ENCODE measurements at places on chromosomes 7 and 10. TPM values are rescaled to one million over a fixed set of nuclear protein-coding genes. Genes with fewer than 3 reads are reported as not detected.

DNA sequence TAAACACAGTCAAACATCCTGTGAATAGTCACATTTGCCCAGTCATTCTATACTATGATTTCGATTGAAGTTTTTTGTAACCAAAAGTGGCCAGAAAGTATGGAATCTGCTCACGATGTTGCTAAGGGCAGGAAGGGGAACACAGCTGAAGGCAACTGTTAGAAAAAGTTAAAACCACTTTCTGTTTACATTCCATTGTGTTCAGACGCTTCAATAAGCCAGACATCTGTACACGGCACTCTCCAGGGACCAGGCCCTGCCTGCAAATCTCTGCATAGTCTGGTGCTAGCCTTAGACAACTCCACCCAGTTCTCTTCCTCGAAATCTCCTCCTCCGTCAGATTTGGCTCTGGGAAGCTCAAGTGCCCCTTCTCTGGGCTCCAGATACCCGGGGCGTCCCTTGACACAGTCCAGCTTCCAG is 17.1 kb upstream of the TMEM120A start:
- no peak for DNase-seq

GRCh38 chr7:20466543-20467021 is 135.9 kb downstream of the ITGB8 start:
- DNase-seq, result no peak

The ARHGAP22 gene
- polyA plus RNA-seq, result 2.2 TPM

The PDE6C gene
- not detected for polyA plus RNA-seq

DNA sequence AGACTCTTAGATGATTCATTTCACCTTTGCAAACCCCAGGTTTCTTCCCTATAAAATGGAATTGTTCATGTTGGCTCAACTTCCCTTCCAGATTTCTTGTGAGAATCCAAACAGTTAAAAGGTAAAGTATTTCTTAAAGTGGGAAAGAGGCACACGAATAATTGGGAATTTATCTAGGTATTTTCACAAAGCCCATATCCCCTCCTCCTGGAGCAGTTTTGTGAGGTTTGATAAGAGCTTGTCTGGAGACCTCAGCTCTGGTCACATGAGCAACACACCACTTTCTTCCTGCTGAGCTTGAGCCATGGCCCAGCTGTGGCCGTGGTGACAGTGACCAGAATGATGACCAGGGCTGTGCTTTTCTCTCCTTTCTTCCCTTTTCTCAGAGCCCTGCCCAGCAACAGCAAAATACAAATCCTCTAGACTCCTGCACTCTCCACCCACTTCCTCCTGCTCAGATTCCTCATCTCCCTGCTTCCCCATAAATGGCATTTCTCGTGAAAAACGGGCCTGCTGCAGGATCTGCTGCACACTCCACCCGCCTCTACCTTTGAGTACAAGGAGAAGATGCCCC is 87.7 kb downstream of the PIK3CG start:
- no peak for DNase-seq

The CEP41 gene
- polyA plus RNA-seq, result 2.2 TPM

GRCh38 chr10:34358729-34359434 is 456.2 kb downstream of the PARD3 start:
- DNase-seq, result no peak

The LUC7L2 gene
- 20.5 TPM for polyA plus RNA-seq

The SLC12A9 gene
- polyA plus RNA-seq, result 4.9 TPM

DNA sequence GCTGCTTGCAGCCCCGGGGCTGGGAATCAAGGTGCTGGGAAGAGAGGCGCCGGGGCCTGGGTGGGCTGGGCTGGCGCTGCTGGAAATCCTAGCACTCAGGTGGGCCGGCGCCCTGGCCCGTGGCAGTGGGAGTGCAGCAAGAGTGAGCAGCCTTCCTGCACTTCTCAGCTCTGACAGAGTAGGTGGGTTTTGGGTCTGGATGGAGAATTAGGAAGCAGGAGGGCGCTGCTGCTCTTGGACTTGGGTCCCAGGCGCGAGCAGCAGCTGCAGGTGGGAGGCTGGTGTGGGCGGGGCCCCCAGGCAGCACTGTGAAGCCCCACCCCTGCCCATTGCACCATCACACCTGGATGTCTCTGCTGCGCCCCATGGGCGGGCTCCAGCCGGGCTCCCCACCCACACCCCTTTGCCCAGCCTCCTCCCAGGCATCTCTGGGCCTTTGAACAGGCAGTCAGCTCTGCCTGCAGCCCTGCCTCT is 6.0 kb downstream of the BRI3 start:
- peak; percentile 90 for DNase-seq

The ACHE gene
- 0.31 TPM for polyA plus RNA-seq

The CLEC5A gene
- polyA plus RNA-seq, result 0.10 TPM

The STEAP4 gene
- 2.4 TPM for polyA plus RNA-seq

The PCLO gene
- 0.31 TPM for polyA plus RNA-seq

- DNase-seq, result no peak
These were observed 874.1 kb downstream of the GRM8 start for GRCh38 chr7:126378642-126379041.

GRCh38 chr7:99779949-99780348 is 4.0 kb downstream of the CYP3A4 start:
- DNase-seq, result no peak

The GARIN1A gene
- polyA plus RNA-seq, result 1.4 TPM

The AGAP9 gene
- 10.8 TPM for polyA plus RNA-seq

GRCh38 chr10:75074711-75075445 is 36.6 kb upstream of the SAMD8 start:
- no peak for DNase-seq

DNA sequence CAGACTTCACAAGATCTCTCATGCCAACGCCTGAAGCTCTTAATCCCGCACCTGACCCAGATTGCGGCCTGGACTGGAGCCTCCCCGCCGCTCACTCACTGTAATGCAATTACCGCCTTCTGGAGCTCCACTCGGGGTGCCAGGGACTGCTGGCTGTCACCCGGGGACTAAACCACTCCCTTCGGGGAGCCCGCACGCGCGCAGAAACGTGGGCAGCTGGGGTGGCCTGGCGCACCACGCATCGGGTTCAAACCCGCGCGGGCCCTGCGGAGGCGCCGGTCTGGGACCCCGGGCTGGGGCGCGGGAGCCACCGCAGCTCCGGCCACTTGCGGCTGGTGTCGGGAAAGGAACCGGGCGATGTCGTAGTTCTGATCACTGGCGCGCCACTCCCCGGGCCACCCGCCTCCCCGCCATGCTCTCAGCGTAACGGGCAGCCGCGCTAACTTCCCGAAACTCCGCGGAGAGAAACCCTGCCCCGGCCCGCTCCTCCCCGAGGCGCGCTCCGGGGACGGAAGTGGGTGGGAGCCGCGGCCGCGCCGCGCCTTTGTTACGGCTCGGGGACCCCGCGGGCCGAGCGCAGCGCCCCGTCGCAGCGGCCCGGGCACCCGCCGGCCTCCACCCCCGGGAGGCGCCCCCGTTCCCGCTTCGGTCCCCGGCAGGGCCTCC is 100.3 kb upstream of the SVIL start:
- peak; percentile 61 for DNase-seq

DNA sequence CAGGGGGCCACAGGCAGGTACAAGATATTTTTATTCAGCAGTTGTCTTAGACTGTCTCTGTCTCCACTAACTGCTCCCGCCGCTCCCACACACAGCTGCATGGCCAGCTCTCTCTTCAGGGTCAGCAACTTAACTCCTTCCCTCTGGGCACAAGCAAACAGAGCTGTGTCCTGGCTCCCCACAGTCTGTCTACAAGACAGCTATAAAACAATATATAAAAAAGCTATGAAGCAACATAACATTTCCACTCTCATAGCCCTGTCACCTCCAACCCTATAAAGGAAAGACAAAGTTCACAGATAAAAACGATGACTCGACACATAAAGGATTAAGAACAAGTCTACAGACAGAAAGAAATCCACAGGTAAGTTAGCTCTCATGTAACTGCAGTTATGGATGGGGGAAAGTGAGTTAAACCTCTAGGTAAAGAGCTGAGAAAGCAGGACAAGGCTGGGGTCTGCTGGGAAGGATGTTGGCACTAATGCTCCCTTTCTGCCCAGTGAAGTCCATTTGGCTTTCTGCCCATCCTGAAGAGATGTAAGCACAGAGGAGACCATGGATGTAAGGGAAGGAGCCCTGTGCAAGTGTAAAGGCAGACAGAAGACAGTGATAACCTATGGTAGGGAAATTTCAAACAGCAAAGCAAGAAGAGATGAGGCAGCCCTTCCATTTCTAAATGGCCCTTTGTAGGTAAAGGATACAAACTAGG is 27.0 kb downstream of the RAPGEF5 start:
- DNase-seq, result no peak

The LGI1 gene
- polyA plus RNA-seq, result 0.63 TPM

DNA sequence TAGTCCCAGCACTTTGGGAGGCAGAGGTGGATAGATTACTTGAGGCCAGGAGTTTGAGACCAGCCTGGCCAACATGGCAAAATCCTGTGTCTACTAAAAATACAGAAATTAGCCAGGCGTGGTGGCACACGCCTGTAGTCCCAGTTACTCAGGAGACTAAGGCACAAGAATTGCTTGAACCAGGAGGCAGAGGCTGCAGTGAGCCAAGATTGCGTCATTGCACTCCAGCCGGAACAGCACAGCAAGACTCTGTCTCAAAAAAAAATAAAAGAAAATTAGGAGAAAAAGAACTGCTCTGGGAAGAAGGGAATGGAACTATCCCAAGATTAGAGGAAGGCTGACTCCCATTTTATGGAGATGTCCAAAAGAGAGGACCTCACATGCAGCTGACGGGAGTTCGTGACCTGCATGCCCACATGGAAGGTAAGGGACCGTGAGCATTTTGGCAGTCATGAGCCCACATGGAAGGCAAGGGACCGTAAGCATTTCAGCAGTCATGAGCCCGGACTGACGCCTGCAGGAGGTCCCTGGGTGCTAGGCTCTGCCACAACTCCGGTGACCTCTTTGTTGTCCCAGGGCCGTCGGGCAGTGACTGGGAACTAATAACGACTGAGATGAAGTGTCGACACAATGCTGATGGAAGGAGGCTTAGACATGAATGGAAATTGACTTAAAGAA is 18.6 kb upstream of the GTPBP4 start:
- no peak for DNase-seq

GRCh38 chr7:139916717-139917395 is 87.8 kb downstream of the TBXAS1 start:
- no peak for DNase-seq

The DOCK4 gene
- 1.5 TPM for polyA plus RNA-seq

The MOGAT3 gene
- not detected for polyA plus RNA-seq
